GM04504 (cell line): ENCODE measurements at places on chromosomes 5 and 9.

DNA sequence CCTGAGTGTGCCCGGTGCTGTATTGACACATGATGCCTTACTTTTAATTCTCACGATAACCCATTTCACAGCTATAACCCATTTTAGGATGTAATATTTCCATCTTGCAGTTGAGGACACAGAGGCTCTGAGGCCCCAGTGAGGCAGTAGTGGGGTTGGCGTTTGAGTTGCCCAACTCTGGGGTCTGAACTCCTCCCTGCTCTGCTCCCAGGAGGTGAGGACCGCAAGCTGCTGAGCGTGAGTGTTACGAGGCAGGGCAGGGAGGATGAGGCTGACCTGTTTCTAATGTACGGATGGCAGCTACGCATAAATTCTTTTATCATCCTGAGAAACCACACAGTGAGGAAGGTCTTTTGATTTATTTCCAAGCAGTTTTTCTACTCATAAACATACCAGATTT lies 11.4 kb downstream of the LRRC8A start:
- DNase-seq = no peak

GRCh38 chr5:172403189-172403796 lies 51.0 kb downstream of the SH3PXD2B start:
- no peak for DNase-seq

DNA sequence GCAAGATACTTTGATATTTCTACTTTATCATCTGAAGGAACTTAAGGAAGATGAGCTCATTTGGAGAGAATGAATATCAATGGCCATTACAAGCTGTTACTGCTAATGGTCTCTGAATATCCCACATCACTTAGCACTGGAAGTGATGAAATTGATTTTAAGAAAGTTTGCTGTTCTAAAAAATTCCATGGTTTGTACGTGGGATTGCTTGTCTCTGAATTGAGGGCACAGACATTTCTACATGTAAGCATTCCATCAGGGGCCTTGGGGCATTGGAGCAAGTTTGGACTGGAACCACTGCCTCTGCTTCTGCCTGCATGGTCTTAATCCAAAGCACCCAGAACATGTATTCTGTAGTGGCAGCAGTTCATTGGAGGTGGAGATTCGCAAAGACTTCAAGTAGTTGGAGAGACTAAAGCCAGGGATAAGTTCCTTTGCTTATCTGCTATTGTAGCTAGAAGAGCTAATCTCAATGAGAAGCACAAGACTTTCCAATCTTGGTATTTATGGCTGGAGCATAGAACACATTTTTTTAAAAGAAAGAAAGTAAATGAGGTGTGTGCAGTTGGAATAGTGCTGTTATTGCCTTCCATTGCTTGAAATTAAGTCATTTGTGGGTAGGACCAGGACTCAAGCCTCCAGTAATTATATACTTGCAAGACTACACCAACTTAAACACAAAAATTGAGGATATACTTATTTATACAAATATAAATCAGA lies 424.2 kb downstream of the SPATA31D1 start:
- DNase-seq = no peak

DNA sequence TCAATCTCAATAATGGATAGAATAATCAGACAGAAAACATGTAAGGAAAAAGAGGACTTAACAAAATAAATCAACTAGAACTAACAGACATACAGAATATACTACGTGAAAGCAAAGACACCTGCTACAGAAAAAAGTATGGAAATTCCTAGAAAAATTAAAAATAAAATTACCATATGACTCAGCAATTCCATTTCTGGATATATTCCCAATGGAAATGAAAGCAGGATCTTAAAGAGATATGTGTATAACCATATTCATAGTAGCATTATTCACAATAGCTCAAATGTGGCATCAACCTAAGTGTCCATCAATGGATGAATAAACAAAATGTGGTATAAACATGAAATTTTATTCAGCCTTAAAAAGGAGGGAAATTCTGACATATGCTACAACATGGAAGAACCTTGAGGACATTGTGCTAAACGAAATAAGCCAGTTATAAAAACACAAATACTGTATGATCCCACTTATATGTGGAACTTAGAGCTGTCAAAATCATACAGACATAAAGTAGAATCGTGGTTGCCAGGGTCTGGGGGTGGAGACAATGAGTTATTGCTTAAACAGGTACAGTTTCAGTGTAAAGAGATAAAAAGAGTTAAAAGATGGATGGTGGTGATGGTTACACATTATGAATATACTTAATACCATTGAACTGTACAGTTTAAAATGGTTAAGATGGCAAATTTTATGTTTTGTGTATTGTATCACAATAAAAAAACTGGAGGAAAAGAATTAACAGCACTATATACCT lies 6.9 kb downstream of the PLAA start:
- no peak for DNase-seq

GRCh38 chr5:139975942-139976341 lies 67.2 kb downstream of the NRG2 start:
- DNase-seq = no peak

GRCh38 chr9:89743573-89744254 lies 138.9 kb downstream of the GADD45G start:
- DNase-seq = no peak

DNA sequence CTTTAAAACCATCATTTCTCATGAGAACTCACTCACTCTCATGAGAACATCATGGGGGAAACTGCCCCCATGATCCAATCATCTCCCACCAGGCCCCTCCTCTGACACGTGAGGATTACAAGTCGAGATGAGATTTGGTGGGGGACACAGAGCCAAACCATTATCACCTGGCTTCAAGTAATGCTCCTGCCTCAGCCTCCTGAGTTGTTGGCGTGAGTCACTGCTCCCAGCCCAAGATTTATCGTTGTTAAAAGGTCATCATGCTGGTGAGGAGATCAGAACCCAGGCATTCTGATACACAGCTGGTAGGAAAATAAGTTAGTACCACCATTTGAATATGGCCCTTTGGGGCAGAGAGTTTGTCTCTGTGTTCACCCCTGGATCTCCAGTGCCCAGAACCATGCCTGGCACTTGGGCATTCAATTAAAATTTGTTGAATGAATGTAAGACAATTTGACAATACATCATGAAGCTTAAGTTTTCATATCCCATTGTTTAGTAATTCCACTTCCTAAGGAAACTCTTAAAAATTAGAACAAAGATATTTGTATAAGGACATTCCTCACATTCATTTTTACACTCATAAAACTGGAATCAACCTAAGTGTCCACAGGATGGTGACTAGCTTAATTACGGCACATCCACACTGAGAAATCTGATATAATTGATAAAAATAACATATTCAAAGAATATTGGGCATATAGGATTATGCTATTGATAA lies 58.0 kb upstream of the COL15A1 start:
- no peak for DNase-seq

GRCh38 chr5:424301-425110 lies 18.5 kb upstream of the EXOC3 start:
- DNase-seq = no peak

DNA sequence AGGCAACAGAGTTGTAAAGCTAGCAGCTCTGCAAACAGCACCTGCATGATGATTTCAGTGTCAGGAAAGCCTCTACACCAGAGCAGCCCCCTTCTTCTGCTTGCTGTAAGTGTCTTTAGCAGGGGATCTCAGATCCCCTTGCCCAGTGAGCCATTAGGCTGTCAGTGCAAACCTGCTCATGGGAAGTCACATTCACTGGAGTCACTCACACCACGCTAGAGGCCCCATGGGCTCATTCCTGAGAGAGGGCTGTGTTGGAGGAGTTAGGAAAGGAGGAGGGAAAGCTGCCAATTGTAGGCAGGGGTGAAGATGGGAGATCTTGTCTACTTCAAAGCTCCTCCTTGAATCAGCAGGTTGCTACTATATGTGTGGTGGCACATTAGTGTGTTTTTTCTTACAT lies 275.2 kb downstream of the SMARCA2 start:
- DNase-seq = no peak

- no peak for DNase-seq
Observed at GRCh38 chr5:98470747-98471146, 302.7 kb upstream of the RGMB start.
